ENCODE measurements at places on chromosomes 1 and 21.

- no peak for DNase-seq
Measured at GRCh38 chr21:22796147-22796546, 1797.9 kb downstream of the NCAM2 start.

DNA sequence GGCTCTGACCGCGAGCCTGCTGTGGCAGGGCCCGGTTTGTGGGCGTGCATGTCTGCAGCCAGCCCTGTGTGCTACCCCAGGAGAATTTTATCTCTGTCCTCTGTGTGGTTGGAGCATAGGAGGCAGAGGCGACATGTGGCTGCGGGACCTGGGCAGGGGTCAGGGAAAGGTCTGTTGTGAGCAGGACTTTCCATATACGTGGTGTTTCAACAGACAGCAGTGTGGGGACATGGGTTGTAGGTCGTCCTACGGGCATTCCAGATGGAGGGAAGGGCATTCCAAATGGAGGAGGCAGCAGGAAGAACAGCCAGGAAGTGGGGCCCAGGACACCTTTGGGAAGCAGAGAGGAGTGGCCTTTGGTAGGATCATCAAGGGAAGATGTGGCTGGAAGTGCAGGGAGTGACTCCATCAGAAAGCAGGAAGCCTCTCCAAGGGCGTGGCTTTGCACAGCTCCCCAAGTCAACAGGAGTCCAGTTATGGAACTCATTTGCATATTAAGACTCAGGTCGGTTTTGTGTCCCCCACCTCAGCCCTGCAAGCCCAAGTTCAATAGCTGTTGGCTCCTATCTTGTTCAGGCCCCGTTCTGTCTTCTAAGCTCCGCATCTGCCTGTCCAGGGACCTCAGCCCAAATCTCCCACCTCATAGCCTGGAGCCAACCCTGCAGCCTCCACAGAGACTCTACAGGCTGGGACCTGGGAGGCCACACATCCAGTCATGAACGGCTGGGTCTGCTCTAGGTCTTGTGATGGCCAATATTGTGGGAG is 309.1 kb downstream of the MATN1 start:
- DNase-seq = no peak

DNA sequence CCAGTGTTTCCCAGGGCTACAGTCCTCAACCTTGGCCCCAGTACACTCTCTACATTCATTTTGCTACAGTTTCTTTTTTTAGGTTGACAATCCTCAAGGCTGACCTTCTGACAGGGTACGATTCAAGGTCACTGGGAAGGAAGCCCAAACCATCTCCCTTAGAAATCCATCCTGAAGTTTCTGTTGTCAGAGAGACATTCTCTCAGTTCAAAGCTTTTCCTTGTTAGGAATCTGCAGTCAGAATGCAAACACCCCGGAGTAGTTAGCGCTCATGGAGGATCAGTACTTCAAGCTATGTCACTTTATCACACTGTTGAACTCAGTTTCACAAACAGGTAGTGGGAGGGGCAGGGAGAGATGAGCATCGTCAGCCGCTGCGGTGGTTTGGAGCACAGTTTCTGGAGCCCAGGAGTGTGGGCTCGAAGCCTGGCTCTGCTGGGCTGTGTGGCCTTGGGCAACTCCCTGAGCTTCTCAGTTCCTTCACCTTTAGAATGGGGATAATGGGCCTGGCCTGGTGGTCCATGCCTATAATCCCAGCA is 4.2 kb downstream of the SLC2A5 start:
- DNase-seq = no peak

DNA sequence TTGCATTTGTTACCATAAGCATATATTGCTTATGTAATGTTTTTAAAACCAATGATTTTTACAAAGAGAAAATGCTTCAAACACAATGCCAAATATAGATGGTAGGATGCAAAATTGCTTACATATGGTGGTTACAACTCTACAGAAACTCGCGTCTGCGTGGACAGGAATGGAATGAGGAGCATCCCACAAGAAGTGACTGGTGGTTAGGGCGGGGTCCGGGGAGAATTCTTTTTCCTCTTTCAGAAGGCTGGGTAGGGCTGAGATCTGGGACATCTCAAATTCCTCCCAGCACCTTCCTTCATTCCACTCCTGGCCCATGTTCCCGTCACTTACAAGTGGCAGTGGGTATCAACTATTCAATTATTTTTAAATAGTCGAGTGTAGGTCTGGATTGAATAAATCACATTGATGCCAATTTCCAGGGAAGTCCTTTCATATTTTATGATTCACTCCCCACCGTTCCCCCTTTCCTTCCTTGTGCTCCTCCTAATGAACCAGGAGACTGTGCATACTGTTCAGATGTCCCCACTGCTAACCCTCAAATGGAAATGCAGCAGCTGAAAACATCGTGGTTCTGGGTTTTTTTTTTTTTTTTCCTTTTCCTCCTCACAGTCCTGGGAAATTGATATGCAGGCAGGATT is 174.5 kb upstream of the POU3F1 start:
- no peak for DNase-seq

- DNase-seq = no peak
Measured at GRCh38 chr1:228006786-228007048, at the start of gene WNT3A. Gene WNT3A, plus strand, starts transcription at chr1:228006998. Its CDS starts 131 bp downstream, at chr1:228007129.

- DNase-seq = peak; percentile 43
Measured at GRCh38 chr1:16215882-16216753, 3.7 kb upstream of the ARHGEF19 start.

GRCh38 chr1:10074852-10075730 is 42.3 kb downstream of the UBE4B start:
- no peak for DNase-seq

DNA sequence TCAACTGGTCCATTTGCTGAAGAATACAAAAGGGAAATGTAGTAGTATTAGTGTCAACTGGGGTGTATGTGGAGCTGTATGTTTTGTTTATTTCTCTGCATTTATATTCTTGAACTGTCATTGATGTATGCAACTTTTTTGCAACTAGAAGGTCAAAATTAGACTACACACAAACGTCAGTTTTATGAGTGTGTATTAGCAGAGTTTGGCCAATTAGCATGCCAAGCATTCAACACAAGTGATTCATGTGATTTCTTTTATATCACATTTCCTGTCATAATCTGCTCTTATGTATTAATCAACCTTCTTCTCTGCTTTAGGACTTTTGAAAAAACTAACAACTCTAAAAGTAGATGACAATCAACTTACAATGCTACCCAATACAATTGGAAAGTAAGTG is 211.1 kb downstream of the LRRC40 start:
- no peak for DNase-seq

GRCh38 chr1:246306415-246307037 is 200.6 kb downstream of the SMYD3 start:
- no peak for DNase-seq

DNA sequence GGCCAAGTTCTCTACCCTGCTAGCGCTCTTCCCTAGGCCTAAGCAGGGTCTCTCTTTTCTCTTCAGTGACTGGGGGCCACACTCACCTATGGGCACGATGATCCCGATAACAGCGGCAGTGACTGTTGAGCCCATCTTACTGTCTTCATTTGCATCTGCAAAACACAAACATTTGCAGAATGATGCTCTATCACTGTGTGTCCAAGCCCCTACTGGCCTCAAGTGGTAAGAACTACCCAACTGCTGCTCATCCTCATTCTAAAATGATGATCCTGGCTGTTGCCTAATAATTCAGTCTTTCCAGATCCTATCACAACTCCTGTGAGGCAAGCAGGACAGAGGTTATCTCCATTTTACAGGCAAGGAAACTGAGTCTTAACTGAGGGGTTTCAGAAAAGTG is 16.7 kb upstream of the MAGOH start:
- no peak for DNase-seq

DNA sequence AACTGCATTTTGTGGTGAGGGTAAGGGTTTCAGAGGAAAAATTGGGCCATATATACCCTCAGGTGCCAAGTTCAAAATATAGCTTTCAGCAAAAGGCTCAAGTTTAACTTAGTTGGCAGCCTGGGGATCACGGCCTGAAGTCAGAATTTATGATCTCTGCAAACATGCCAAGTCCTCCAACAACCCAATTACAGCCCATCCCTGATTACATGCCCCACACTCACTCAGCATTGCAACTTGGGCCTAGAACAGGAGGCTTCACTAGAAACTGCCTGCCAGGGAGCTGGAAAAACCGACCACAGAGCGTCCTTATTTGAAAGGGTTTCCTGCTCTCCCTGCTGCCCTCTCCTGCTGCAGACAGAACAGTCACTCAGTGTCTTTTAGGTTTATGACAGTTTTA is 12.4 kb downstream of the FYB2 start:
- DNase-seq = no peak

DNA sequence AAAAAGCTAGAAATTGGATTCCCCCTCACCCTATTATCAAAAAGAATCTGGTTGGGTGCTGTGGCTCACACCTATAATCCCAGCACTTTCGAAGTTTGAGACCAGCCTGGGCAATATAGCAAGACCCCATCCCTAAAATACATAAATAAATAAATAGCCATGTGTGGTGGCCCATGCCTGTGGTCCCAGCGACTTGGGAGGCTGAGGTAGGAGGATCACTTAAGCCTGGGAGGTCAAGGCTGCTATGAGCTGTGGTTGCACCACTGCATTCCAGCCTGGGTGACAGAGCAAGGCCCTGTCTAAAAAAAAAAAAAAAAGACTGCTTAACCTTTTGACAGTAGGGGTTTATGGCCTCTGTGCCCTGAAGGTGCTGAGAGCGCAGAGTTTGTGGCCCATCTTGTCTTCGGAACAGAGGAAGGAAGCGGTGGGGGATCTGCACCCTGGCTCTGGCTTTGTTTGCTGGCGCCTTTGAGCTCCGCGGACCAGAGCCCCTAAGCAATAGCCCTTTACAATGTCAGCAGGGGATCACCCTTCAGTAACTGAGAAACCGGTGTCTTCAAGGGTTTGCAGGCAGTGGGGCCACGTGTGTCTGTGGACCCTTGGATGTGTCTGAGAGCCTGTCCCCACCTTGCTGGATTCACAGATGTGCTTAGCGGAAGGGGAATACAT is 22.1 kb downstream of the SLC2A7 start:
- no peak for DNase-seq

- DNase-seq = no peak
Measured at GRCh38 chr1:179055937-179056336, 25.9 kb upstream of the TOR3A start.

- DNase-seq = no peak
Measured at GRCh38 chr1:218785928-218786327, 387.8 kb upstream of the LYPLAL1 start.

- DNase-seq = no peak
Measured at GRCh38 chr1:231387770-231388669, 34.1 kb downstream of the EGLN1 start.

DNA sequence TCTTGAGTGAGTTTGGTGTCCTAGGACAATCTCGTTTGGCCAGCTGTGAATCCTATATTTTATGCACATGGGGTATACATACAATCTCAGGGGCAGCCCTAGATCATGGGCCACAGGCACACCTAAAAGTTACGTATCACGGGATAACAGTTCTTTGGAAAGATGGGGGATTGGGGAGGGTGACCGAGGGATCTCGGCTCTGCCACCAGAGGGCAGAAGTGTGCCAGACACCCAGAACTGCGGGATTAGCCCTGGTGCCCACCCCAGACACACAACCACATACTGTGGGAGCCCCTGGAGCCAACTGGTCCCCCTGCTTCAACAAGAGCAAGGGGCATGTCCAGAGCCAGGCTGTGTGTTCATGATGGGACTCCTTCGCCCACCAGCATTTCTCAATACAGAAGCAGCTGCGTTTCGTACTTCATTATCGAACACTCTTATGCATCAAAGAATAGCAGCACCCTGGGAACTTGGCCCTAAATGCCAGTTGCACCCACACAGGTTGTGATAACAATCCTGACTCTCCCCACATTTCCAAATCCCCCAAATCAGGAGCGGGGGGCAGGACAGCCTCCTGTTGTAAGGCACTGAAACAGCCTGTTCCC is 37.4 kb downstream of the TMCO4 start:
- peak; percentile 7 for DNase-seq

DNA sequence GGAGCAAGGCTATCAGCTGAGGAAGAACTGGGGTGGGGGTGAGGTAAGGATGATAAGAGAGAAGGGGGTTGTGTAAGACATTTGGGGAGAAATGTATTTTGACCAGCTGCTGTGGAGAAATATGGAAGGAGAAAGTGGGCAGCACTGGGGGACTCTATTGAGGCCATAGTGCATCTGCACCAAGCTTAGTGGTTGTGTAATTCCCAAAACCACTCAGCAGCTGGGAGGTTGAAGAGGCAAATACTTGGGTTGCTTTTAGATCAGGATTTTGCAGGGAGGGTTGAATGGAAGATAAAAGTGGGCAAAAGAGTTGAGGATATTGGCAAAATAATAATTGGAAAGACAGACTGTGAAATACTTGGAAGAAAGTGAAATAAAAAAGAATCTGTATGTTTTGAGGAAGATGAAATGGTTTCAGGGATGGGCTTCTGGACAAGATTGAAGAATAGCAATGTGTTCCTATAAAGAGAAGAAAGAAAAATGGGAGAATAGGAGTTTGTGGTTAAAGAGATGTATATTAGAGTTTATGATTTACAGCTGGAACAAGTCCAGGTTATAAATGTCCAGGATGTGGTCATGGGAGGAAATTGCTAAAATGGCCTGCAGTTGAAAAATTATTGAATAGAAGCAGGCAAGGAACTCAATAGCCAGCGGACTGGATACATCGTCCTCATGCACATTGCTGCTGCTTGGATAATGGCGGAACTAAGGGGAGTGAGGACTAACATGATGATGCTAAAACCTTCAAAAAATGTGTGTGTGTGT is 162.7 kb downstream of the DNM3 start:
- DNase-seq = no peak

DNA sequence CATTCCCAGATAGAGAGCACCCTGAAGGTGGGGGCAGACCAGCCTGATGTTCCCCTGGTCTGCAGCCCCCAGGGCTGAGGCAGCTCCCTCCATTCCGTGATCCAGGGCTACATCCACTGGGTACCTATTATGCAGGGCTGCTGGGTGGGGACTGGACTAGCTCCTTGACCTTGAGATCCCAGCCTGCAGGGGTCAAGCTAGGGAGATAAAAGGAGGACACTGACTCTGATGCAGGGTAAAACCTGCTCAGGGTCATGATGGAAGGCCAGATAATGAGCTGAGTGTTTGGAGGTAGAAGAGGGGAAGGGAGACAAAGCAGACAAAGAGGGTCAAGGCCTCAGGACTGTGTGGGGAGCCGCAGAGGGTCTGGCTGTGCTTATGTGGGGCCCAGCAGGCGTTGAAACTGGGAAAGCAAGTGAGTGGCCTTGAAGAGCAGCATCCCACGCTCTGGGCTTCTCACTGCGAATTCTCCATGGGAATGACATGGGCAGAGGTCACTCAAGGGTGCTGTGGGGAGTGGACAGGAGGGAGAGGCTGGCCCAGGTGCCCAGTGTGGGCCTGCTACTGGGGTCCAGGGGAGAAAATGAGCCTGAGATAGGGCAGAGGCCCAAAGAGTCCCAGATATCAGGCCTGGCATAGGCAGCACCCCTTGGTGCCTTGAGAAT is 9.7 kb downstream of the FOXO6 start:
- no peak for DNase-seq
